Mesendoderm (in vitro differentiated cells): ENCODE measurements at places on chromosomes 5 and 9.
A peak's percentile ranks its signal among the peaks of the same experiment; 100 is the strongest.

GRCh38 chr5:144958002-144958401 is 787.3 kb downstream of the KCTD16 start:
- no peaks in the 10 kb centered on the region for H3K27me3 ChIP-seq
- DNase-seq: no peak
- H3K36me3 ChIP-seq: no peaks in the 10 kb centered on the region

- no peak overlapping the region for H3K4me3 ChIP-seq
- no peaks in the 10 kb centered on the region for H3K36me3 ChIP-seq
- H3K27ac ChIP-seq: no peak overlapping the region
- H3K4me1 ChIP-seq: no peaks in the 10 kb centered on the region
These were observed 12.2 kb downstream of the TNIP1 start for GRCh38 chr5:151068433-151069197.

GRCh38 chr9:107025260-107026035 is 162.5 kb downstream of the ZNF462 start:
- no peak overlapping the region for H3K4me3 ChIP-seq
- H3K4me1 ChIP-seq: no peaks in the 10 kb centered on the region
- no peaks in the 10 kb centered on the region for H3K36me3 ChIP-seq
- H3K27ac ChIP-seq: no peak overlapping the region
- H3K27me3 ChIP-seq: no peaks in the 10 kb centered on the region
- DNase-seq: no peak

DNA sequence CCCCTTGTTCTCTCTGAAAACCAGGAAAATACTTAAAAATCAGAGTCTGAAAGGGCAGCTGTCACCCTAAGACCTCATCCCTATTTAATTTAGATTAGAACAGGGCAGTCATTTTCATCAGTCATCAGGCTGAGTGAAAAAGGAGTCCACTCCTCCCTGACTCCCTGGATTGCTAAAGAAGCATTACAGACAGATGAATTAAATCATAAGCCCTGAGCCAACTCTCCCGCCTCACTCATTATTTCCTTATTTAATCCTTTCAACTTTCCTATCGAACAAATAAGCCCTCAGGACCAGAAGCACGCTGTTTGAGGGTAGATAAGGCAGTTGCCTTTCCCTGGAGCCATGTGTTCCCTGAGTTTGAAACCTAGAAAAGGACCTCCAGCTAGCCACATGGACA is 201.9 kb upstream of the ANKRD55 start:
- H3K36me3 ChIP-seq: no peaks in the 10 kb centered on the region
- H3K4me1 ChIP-seq: no peaks in the 10 kb centered on the region
- DNase-seq: no peak

DNA sequence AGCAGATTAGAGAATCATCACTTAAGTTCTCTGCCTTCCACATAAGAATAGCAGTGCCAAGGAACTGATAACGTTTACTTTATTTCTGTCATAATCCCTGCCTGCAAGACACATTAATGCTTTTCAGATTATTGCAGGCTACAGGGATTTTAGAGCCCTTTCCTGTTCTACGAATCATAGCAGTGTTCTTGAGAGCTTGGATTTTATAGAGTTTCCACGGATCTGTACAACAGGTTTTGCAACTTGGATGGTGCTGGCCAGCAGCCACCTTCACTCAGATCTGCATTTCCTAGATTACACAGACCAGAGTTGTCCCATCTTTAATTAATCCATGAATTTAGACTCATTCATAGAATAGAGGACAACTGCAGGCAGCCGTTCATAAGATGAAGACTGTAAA is 38.1 kb downstream of the SLC12A2 start:
- no peaks in the 10 kb centered on the region for H3K27me3 ChIP-seq
- DNase-seq: no peak
- H3K27ac ChIP-seq: no peak overlapping the region

- H3K27me3 ChIP-seq: no peaks in the 10 kb centered on the region
- H3K27ac ChIP-seq: no peak overlapping the region
- H3K36me3 ChIP-seq: no peaks in the 10 kb centered on the region
These were observed 236.3 kb downstream of the ARHGAP26 start for GRCh38 chr5:143006501-143006900.

DNA sequence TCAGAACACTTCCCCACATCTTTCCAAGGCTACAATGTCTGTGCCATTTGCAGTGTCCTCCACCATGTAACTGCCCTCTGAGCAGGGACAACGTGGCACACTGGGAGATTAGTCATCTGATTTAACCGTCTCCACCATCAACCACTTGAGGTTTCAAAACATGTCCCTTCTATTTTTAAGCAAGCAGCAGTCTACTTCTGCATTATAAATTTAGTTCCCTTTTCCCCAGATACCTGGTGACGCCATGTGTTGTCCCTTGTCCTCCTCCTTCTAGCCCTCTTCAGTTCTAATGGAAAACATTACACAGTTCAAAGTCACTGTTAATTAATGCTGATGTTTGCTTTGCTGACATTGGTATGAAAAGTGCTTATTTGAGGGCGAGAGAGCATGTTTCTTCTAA is 52.8 kb downstream of the ATP10B start:
- no peaks in the 10 kb centered on the region for H3K36me3 ChIP-seq
- no peaks in the 10 kb centered on the region for H3K27me3 ChIP-seq
- H3K4me3 ChIP-seq: no peak overlapping the region
- H3K27ac ChIP-seq: no peak overlapping the region
- H3K4me1 ChIP-seq: no peaks in the 10 kb centered on the region

- H3K36me3 ChIP-seq: no peaks in the 10 kb centered on the region
- no peaks in the 10 kb centered on the region for H3K27me3 ChIP-seq
- no peak for DNase-seq
- H3K4me3 ChIP-seq: no peak overlapping the region
- no peak overlapping the region for H3K27ac ChIP-seq
- H3K4me1 ChIP-seq: no peaks in the 10 kb centered on the region
These were observed 114.4 kb downstream of the GADD45G start for GRCh38 chr9:89719202-89719601.

- H3K27ac ChIP-seq: no peak overlapping the region
- no peaks in the 10 kb centered on the region for H3K27me3 ChIP-seq
- no peak for DNase-seq
- no peaks in the 10 kb centered on the region for H3K36me3 ChIP-seq
These were observed 4.6 kb downstream of the ARL15 start for GRCh38 chr5:54305737-54306136.

DNA sequence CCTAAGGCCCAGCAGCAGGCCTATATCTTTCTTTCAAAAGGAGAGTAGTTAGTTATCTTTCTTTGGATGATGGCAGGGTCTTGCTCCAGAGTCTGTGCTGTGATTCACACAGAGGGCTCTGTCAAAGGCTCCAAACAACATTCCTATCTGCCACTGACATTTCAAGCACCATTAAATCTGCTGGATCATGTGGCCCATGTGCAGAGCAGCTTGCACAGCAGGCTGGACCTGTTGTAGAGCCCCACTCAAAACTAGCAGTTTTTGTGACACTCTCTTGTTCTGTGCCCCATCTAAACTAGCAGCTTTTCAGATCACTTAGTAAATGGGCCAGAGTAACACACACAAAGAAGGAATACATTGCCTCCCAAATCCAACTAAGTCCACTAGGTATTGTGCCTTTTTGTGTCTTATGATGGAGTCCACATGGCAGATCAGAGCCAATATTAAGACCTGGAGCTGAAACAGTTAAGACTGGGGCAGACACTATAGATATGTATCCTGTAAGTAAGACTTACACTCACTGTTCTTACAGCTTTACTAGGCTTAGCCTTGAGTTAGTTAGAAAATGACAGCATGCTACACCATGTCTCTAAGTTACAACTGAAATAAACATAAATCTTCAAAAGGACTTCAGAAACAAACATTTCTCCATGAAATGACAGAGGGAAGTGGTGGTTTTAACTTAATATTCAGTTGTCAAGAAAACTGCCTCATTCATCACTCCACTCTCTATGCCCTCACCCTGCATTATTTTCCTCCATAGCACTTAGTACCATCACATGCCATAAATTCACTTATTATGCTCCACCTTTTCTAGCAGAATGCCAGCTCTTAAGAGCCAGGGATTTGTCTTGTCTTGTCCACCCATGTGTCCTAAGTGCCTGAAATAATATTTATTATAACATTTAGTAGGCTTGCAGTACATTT is 400.9 kb downstream of the RAB3C start:
- DNase-seq: no peak
- H3K36me3 ChIP-seq: no peaks in the 10 kb centered on the region
- no peak overlapping the region for H3K4me3 ChIP-seq
- H3K27me3 ChIP-seq: no peaks in the 10 kb centered on the region
- no peak overlapping the region for H3K27ac ChIP-seq

GRCh38 chr5:59833448-59833847 is 60.1 kb downstream of the PDE4D start:
- no peak overlapping the region for H3K4me3 ChIP-seq
- no peaks in the 10 kb centered on the region for H3K27me3 ChIP-seq
- no peaks in the 10 kb centered on the region for H3K36me3 ChIP-seq
- no peak overlapping the region for H3K27ac ChIP-seq

GRCh38 chr5:110383231-110383630 is 343.2 kb downstream of the TMEM232 start:
- H3K4me1 ChIP-seq: no peaks in the 10 kb centered on the region
- H3K27ac ChIP-seq: no peak overlapping the region
- no peak for DNase-seq
- H3K4me3 ChIP-seq: no peak overlapping the region

DNA sequence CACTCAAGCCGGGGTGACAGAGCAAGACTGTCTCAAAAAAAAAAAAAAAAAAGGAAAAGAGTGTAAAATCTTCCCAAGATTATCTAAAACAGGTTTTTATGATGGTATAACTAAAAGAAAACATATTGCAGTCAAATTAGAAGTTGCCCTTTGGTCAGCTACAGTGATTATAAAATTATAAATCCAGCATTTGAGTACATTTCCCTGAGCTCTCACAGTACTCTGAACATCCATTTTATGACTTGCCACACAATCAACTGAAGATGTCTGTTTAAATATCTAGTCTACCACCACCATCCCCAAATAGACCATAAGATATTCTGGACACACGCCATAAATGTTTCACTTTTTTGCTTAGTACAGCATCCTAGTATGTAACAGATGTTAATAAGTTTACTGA is 77.0 kb downstream of the CSF2 start:
- no peak for DNase-seq
- no peaks in the 10 kb centered on the region for H3K36me3 ChIP-seq
- no peaks in the 10 kb centered on the region for H3K27me3 ChIP-seq

DNA sequence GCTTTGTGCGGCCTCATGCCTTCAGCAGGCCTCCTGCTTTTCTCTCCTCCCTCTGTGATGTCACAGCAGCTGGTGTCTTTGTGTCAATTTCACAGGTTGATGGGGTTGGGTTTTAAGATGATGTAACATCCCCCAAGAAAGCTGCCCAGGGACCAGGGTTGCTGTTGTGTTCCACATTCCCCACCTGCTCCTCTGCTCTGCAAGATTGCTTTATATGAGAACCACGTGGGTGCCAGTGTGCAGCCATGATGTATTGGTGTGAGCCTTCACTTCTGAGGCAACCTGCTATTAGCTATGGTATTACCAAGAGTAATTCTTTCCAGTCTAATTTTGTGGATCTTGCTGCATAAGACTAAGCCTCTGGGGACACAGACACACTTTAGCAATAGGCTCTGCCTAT is 213.0 kb upstream of the ADAMTS16 start:
- no peaks in the 10 kb centered on the region for H3K4me1 ChIP-seq
- no peak for DNase-seq
- no peak overlapping the region for H3K27ac ChIP-seq
- H3K27me3 ChIP-seq: no peaks in the 10 kb centered on the region
- H3K36me3 ChIP-seq: no peaks in the 10 kb centered on the region

DNA sequence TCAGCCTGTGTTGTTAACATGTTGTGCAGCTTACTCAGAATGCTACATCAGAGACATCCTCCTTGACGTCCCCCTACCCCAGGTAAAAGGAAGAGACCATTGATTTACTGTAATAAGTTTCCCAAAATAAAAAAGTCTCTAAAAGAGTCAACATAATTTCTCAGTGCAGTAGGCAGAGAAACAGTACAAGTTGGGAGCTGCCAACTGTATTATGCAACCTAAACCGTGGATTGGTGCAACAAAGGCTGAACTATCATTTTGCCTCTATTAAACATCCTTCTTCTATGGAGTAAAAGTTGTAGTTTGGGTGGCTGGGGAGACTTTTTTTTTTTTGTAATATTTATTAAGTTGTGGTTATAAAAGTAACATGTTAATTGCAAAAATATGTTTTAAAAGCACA is 208.0 kb downstream of the NR3C1 start:
- H3K4me1 ChIP-seq: no peaks in the 10 kb centered on the region
- no peak overlapping the region for H3K27ac ChIP-seq
- H3K4me3 ChIP-seq: no peak overlapping the region
- no peaks in the 10 kb centered on the region for H3K36me3 ChIP-seq

DNA sequence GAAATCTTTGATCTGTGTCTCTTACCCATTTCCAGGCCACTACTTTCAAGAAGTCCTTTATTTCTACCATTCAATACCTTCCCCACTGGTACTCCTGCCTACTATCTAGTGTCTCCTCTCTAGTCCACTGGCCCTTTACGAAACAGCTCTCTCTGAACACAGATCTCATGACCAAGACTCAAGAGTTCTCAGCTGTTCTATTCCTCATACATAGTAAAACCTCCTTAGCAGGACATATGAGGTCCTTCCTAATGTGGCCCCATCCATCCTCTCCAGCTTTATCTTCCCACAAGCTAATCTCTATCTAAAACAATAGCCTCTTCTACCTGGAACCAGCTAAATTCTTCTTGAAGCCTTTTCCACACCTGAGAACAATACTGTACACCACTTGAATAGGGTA is 2.6 kb downstream of the TEX10 start:
- DNase-seq: no peak
- H3K36me3 ChIP-seq: peaks cover 2% of the 10 kb centered on the region
- H3K4me3 ChIP-seq: no peak overlapping the region
- no peak overlapping the region for H3K27ac ChIP-seq
- peaks cover 8% of the 10 kb centered on the region for H3K4me1 ChIP-seq

DNA sequence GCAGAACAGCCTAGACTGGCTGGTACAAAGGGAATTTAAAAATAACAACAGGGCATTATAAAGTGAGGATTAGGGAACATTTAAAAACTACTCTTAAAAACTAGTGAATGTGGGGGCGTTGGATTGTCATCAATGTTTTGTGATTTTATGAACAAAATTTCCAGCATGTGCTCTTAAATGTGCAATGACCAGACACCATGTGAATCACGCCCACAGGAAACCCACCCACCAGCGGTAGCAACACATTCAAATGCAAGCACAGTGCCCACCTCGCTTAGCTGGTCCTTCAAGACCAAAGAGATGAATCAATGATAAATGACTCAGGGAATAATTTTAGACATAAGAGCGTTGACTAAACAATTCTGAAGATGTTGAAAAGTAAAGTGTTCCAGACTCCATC is 40.9 kb downstream of the S1PR3 start:
- H3K27ac ChIP-seq: no peak overlapping the region
- H3K4me1 ChIP-seq: no peaks in the 10 kb centered on the region
- no peaks in the 10 kb centered on the region for H3K27me3 ChIP-seq
- H3K36me3 ChIP-seq: no peaks in the 10 kb centered on the region
- no peak overlapping the region for H3K4me3 ChIP-seq

- DNase-seq: no peak
- no peaks in the 10 kb centered on the region for H3K27me3 ChIP-seq
- H3K4me3 ChIP-seq: peak overlapping the region; percentile 96
- no peak overlapping the region for H3K27ac ChIP-seq
These were observed 804 bp downstream of the MED10 start for GRCh38 chr5:6377582-6377904.

- no peaks in the 10 kb centered on the region for H3K36me3 ChIP-seq
- DNase-seq: peak; percentile 37
- no peaks in the 10 kb centered on the region for H3K27me3 ChIP-seq
- no peak overlapping the region for H3K4me3 ChIP-seq
These were observed 27.9 kb downstream of the BDP1 start for GRCh38 chr5:71483355-71483754.

GRCh38 chr5:139061856-139062255 is 136.3 kb downstream of the SIL1 start:
- no peaks in the 10 kb centered on the region for H3K36me3 ChIP-seq
- H3K27ac ChIP-seq: no peak overlapping the region
- no peak overlapping the region for H3K4me3 ChIP-seq
- H3K27me3 ChIP-seq: no peaks in the 10 kb centered on the region
- H3K4me1 ChIP-seq: peaks cover 2% of the 10 kb centered on the region
